Activated T-cell treated with anti-CD3 and anti-CD28 coated beads for 1 hour (primary cell): ENCODE measurements at places on chromosomes 4 and X.

DNA sequence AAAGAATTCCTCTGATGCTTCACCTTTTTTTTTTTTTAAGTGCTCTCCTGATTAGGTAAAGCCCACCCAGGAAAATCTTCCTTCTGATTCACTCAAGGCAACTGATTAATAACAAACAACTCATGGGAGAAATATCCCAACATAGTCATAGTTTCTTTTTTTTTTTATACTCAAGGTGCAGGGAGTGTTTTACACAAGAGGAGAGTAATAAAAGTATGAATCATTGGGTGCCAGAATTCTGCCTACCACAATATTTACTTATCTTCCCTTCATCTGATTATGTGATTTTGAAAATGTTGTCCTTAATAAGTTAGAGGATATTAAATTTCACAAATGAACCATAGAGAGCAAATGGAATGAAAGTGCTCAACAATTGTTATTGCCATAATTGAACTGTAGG, 329.9 kb downstream of the TECRL start:
- no peak for DNase-seq

GRCh38 chr4:140673729-140674128, 82.5 kb downstream of the TBC1D9 start:
- no peak for DNase-seq

GRCh38 chrX:118220509-118220908, 103.9 kb upstream of the KLHL13 start:
- no peak for DNase-seq

DNA sequence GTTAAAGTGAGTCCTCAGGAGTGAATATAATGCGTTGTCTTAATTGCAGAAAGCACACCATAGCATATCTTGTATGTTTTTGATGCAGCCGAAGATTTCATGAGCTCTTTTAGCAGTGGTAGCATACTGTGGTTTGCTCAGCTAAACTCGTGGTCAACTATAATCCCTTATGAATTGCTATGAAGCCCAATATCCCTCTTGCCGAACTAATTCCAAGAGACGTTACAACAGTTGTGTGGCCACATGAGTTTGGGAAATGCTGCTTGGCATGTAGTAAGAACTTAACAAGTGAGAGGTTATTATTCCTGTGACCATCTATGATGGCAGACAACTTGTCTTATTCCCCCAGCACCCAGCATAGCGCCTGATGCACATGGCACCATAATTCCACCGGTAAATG, 30.7 kb downstream of the SYAP1 start:
- DNase-seq, result no peak

- no peak for DNase-seq
Measured at GRCh38 chr4:149630064-149630463, 185.6 kb downstream of the IQCM start.

GRCh38 chr4:74111990-74112389, 13.0 kb upstream of the CXCL2 start:
- no peak for DNase-seq

DNA sequence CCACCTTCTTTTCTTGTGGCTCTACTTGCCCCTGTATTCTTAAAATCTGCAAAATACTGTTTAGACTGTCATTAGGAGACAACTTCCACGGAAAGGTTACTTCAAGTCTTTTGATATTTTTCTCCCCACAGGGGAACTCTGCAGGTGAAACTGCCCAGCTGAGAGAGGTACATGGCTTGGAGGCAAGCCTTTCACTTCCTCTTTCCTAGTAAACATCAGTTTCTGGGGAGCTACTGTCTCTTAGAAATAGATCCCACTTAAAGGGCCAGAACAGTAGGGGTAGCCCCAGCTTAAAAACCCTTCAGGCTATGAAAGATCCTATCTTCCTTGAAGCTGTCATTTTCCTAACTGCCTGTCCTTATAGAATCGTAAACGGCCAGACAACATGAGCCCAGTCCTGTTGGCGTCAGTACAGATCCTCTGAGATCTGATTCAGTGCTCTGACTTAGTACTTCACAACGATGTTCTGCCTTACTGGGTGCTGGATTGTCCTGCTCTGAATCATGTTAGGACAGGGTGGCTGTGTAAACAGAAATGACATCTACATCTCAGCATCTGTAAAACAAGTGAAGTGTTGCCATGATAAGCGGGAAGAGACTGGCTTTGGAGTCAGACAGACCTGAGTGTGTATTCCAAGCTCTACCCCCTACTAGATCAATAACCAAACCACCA, 102.1 kb downstream of the ITIH6 start:
- no peak for DNase-seq

DNA sequence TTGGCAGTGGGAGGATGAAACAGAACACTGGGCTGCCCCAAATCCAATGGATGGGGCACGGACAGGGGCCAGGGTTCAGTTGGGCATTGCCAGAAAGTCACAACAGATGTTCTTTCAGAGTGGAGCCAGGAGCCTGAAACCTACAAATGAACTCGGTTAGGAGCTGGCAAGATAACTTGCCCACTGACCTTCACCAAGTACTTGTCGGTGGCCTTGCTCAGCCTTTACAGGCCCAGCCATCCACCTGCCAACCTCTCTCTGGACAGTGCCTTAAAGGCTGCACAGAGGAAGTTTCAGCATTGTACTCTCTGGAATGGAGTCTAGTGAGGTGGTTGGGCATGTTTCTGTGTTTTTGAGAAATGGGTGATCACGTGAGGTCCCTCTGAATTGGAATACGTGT, 87.1 kb upstream of the USP9X start:
- DNase-seq, result no peak

- DNase-seq, result no peak
Measured at GRCh38 chrX:123581586-123581985, 151.3 kb downstream of the THOC2 start.

DNA sequence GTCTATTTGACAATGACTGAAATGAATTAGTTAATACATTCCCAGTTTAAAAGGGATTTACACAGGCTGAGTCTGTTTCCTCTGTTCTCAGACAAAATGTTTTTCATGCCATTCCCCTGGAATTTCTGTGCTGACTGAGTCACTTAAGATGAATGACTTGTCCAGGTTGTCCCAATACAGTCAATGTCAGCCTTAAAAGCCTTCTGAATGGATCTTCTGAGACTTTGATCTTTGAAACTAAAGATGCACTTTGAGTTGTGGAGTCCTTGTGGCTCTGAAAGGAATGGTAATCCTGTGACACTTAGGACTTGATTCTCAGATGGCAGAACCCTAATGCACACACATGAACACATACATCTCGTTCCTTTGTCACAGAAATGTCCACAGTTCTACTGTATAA, 622.2 kb upstream of the GRID2 start:
- DNase-seq, result no peak

GRCh38 chr4:13244444-13244843, 239.7 kb downstream of the RAB28 start:
- no peak for DNase-seq

DNA sequence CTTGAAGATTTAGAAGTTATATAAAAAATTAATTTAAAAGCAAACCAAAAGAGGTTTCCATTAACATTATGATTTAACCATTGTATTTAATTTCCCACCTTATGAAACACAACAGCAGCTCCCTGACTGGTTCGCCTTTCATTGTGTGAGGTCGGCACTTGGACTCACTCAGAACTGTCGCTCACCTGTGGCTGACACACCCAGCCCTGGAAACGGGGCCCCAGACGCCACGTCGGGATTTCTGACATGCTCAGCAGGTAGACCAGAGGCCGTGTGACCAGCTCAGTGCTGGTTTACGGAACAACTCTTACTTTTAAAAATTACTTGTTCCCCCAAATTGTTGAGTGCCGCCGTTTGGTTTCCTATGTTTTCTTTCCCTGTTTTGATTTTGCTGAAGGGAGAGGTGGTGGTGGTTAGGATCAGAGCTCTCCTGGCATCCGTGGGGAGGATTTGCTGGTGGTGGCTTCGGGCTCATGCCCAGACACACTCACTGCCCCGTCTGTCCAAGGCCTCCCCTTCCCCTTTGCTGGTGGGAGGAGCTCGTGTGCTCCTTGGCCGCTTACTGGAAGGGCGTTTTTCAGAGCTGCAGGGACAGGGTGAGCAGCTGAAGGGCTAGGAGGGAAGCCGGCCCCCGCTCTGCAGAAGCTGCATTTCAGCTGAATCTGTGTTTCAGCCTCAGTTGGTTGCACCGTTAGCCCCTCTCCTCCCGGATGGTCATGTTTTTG, 59.2 kb downstream of the CPLX1 start:
- no peak for DNase-seq

- no peak for DNase-seq
Measured at GRCh38 chr4:92618968-92619367, 315.2 kb downstream of the GRID2 start.

DNA sequence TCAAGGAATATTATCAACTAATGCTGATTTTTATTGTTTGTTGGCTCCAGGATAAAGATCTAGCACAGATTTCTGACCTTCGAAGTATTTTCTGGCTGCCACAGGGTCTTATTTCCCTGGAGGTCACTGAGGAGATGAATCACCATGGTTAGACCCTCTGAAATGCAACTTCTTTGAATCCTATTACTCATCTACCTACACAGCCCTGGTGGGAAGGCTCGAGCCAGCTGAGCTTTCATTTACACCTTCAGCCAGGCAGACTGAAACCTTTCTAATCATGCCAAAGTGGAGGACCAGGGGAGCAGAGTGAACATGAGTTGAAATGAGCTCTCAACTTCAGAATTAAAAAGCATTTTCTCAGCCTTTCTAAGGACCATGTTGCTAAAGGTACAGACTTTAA, 130.5 kb downstream of the SMIM20 start:
- DNase-seq, result no peak

DNA sequence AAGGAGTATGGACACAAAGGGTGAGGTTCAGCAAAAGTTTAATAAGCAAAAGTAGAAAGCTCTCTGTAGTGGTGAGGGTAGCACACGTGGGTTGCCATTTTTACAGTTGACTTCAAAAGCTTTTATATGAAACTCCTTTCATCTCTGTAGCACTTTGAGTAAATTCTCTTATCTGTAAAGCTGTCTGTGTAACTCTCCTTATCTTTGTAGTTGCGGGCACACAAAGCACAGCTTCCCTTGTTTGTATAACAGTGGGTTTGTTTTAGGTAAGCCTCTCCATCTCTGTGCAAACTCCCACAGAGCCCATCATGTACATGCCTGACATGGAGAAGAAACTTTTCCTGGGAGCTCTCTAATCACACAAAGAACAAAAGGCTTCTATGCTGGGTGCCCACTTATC, 325.9 kb upstream of the PABPC5 start:
- DNase-seq, result no peak
